ENCODE measurements at places on chromosomes 12 and 14.

DNA sequence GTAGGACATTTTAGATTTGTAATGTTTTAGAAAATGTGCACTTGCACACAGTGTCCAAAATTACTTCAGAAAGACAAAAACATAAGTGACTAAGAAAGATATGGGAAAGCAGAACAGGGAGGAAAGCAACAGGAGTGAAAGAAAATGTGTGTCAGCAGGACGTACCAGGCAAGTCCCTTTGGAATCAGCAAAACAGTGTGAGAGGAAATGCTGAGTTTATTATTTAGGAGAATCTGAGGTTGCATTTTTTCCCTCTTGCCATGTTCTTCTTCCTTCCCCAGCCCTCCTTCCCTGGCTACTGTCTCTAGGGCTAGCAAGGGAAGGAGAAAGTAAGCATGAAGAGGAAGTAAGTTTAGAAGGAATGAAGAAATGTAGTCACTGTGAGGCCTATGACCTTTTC is 67.7 kb upstream of the CD163 start:
- no peak for DNase-seq

DNA sequence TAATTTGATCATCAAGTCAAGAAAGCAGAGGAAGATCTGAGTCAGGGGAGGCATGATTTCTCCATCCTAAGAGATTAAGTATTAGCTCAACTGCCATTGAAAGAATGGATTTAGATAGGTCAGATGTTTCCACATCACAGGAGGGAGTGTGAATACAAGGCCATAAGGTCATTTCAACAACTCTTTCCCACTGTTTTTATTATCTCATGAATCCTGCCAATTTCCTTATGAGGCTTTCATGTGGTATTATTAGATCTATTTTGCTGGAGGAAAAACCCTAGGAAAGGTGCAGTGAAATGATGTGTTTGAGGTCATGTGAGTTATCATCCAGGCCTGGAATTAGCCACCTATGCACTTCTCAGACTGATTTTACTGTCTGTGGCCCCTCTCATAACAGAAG is 269.0 kb downstream of the NOVA1 start:
- no peak for DNase-seq

GRCh38 chr14:64826845-64827244 is 52.9 kb downstream of the SPTB start:
- no peak for DNase-seq

GRCh38 chr14:63404906-63405305 is 86.2 kb upstream of the GPHB5 start:
- DNase-seq, result no peak

- DNase-seq, result no peak
Observed at GRCh38 chr12:46401662-46402061, 29.1 kb upstream of the SLC38A2 start.

DNA sequence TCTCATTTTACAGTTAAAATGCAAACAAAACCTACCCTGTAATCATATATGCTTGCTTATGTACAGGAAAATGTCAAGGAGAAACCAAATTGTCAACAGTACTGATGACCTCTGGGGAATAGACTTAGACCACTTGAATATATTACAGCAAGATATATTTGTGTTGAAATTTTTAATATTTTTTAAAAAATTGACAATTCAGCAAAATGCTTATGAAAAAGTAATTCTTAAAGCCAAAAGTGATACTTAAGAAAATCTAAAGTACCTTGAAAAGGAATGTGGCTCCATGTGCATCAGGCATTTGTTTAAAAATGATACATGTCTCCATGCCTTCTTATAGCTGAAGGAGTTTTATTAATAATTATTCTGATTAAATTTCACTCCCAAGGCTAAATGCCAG is 49.2 kb downstream of the PTPN21 start:
- no peak for DNase-seq

DNA sequence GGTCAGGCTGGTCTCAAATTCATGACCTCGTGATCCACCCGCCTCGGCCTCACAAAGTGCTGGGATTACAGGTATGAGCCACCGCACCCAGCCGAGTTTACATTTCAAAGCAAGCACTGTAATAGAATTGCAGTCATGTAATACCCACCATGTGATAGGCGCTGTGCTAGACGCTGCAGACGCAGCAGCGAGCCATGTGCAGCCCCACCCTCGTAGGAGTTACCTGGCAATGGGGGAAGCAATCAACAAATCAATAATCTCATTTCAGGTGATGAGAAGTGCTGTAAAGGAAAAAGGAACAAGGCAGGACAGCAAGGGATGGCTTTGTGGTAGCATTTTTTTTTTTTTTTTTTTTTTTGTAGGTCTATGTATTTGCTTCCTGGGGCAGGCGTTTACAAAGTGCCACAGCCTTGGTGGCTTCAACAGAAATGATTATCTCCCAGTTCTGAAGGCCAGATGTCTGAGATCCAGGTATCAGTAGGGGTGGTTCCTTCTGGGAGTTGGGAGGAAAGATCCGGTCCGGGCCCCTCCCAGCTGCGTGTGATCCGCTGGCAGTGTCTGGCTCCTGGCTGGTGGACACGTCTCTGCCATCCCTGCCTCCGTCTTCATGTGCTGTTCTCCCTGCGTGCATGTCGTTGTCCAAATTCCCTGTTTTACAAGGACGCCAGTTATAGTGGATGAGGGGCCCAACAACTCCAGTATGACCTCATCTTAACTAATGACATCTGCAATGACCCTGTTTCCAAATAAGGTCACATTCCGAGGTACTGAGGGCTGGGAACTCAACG is 72.8 kb downstream of the TNFAIP2 start:
- no peak for DNase-seq

DNA sequence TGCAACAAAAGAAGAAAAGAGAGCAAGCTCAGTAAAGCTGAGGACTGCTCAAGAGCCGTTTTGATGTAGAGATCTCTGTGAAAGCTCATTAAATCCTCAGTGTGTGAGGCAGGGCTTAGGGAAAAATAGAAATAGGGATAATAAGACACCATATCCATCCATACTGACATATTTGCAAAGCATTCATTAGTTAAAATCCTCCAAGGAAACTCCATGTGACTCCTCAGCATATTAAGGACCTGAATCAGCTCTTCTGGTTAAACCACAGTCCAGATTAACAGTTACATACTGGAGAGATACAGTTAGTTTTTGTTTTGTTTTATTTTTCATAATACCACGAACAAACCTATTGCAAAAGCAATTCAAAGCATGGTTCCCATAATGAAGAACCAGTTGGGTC is 288.2 kb downstream of the PAWR start:
- no peak for DNase-seq

Data from right lobe of liver (tissue), 6 donors.